ENCODE measurements at places on chromosomes 5 and 9. TPM values are rescaled to one million over a fixed set of nuclear protein-coding genes. Genes with fewer than 3 reads are reported as not detected.

Gene FAM151B
- 6.8 TPM for total RNA-seq

Gene OGN
- 140 TPM for total RNA-seq

Gene FAM221B
- total RNA-seq, result not detected

Gene GFI1B
- not detected for total RNA-seq

Gene GPR21
- 1.9 TPM for total RNA-seq

Gene SCGB3A2
- total RNA-seq, result not detected

Gene PDE6A
- not detected for total RNA-seq

Gene CEP72
- total RNA-seq, result 1.6 TPM

Gene RALGDS
- 15.6 TPM for total RNA-seq

Gene ZNF484
- 6.5 TPM for total RNA-seq

Gene MARCHF11
- total RNA-seq, result not detected

Gene SLF1
- total RNA-seq, result 5.3 TPM

Gene CER1
- not detected for total RNA-seq

Gene CYLC2
- total RNA-seq, result not detected

Gene CORO2A
- 0.36 TPM for total RNA-seq

Gene PCDHB9
- 0.41 TPM for total RNA-seq

Gene SIMC1
- 1.8 TPM for total RNA-seq

Gene ABO
- total RNA-seq, result not detected

Gene SHC3
- total RNA-seq, result 26.5 TPM

Gene GDF9
- 0.18 TPM for total RNA-seq

Gene PRDM9
- total RNA-seq, result not detected

Gene HCN1
- not detected for total RNA-seq

Gene SLC22A5
- total RNA-seq, result 6.5 TPM

Gene CAMK2A
- 0.09 TPM for total RNA-seq

Gene SPATA31C2
- total RNA-seq, result not detected

Gene ROR2
- 26.5 TPM for total RNA-seq

Gene TGFBI
- total RNA-seq, result 227 TPM

Gene IRX2
- total RNA-seq, result 0.90 TPM

Gene RAB3C
- total RNA-seq, result not detected

Gene SLC25A48
- total RNA-seq, result not detected

Gene IL17B
- not detected for total RNA-seq

Gene OR1Q1
- total RNA-seq, result 0.81 TPM

Gene DOLK
- total RNA-seq, result 27.4 TPM

Gene PCDHA3
- total RNA-seq, result 0.49 TPM

Gene PCDHB8
- 0.27 TPM for total RNA-seq

Gene EIF4EBP3
- 0.74 TPM for total RNA-seq

Gene TRAF2
- total RNA-seq, result 5.6 TPM

Gene TERT
- total RNA-seq, result not detected

Gene PAEP
- total RNA-seq, result not detected

Gene HTR1A
- total RNA-seq, result not detected

Gene ADGRD2
- total RNA-seq, result not detected

Gene IFNK
- not detected for total RNA-seq

Gene PLGRKT
- 6.5 TPM for total RNA-seq

Gene PPP2R2B
- 1.6 TPM for total RNA-seq

Gene TRIM7
- total RNA-seq, result 0.74 TPM

Gene POU5F2
- total RNA-seq, result 3.1 TPM

Gene MARCOL
- total RNA-seq, result not detected

Gene FAXDC2
- 17.4 TPM for total RNA-seq

Gene SHLD3
- total RNA-seq, result 5.3 TPM

Gene GALNT12
- total RNA-seq, result 138 TPM

Gene PCDHGB3
- 9.6 TPM for total RNA-seq

Gene KCNIP1
- total RNA-seq, result not detected

Gene MEF2C
- 38.6 TPM for total RNA-seq

All from fibroblast of the aortic adventitia (primary cell).